SJCRH30 (cell line): ENCODE measurements at places on chromosomes 13 and 19.

DNA sequence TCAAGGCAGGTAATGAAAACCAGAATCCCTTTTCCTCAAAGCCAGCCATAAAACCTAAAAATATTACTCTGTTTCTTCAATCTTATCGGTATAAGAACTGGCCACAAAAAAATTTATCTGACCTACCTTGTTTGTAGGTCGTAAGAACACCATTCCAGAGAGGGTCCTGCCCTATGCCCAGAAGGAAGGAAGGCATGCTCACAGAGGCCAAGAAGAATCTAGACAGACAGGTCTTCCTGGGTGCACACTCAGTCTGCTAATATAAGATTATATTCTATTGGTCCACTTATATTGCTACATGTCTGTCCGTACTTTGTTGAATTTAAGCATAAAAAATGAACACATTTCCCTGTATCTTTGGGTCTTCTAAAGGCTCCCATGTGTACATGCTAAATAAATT lies 2136.1 kb upstream of the PCDH20 start:
- H3K4me1 ChIP-seq = no peaks in the 10 kb centered on the region
- no peak overlapping the region for H3K27ac ChIP-seq
- H3K27me3 ChIP-seq = no peaks in the 10 kb centered on the region

DNA sequence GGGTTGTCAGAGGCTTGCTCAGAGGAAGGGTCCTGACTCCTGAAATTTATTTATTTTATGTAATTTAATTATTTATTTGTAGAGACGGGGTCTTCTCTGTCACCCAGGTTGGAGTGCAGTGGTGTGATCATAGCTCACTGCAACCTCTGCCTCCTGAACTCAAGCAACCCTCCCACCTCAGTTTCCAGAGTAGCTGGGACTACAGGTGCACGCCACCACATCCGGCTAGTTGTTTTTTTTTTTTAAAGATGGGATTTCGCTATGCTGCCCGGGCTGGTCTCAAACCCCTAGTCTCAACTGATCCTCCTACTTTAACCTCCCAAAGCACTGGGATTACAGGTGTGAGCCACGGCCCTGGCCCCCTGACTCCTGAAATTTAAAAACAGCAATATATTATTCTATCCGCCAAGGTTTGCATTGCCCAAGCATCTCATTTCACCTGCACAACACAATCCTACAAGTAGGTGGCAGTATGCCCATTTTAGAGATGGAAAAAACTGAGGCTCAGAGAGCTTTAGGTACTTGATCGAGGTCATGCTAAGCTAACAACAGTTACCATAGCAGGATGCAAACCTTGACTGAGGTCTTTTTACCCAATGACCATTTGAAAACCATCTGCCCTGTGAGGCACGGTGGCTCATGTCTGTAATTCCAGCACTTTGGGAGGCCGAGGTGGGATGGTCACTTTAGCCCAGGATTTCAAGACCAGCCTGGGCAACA lies 18.1 kb downstream of the ARHGEF18 start:
- no peaks in the 10 kb centered on the region for H3K36me3 ChIP-seq
- DNase-seq = peak; percentile 61
- H3K4me1 ChIP-seq = no peaks in the 10 kb centered on the region
- no peak overlapping the region for H3K27ac ChIP-seq

GRCh38 chr13:105925496-105925895 lies 610.0 kb downstream of the EFNB2 start:
- H3K27ac ChIP-seq = no peak overlapping the region
- no peaks in the 10 kb centered on the region for H3K27me3 ChIP-seq
- H3K4me3 ChIP-seq = no peak overlapping the region
- H3K4me1 ChIP-seq = no peaks in the 10 kb centered on the region

DNA sequence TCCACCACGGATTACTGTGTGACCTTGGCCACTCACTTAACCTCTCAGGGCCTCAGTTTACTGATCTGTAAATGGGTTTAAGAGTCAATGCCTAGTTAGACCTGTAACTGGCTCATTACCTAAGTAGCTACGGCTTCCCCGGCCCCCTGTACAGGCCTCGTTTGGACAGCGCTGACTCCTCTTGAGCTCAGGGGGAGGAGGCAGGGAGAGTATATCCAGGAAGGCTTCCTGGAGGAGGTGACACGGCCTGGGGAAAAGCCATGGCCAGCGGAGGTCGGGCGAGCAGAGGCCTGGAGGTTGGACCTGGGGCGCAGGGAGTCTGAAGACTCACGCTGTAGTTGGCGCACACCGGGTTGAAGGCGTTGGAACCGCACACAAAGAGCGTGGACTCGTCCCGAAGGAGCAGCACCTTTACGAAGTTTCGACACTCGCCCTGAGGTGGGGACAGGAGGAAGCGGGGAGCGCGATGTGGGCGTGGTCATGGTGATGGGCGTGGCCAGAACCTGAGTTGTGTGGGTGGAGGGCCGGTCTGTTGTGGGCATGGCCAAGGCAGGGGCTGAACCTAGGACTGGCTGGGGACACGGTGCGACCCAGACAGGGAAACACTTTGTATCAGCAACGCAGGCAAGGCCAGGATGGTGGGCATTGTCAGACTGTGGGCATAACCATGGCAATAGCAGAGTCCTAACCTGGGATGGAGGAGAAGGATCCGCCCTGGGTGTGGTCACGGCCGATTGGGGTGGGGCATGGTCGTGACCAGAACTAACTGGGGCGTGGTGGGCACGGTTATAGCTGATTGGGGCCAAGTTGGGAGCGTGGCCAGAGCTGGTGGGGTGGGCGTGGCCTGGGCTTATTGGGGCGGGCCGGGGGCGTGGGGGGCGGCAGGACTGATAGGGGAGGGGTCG lies 3.6 kb downstream of the SEMA6B start:
- H3K4me3 ChIP-seq = no peak overlapping the region
- peaks cover 65% of the 10 kb centered on the region for H3K36me3 ChIP-seq
- H3K27ac ChIP-seq = no peak overlapping the region
- DNase-seq = no peak
- no peaks in the 10 kb centered on the region for H3K4me1 ChIP-seq
- no peaks in the 10 kb centered on the region for H3K27me3 ChIP-seq

GRCh38 chr13:110555601-110556223 lies 5.8 kb downstream of the RAB20 start:
- DNase-seq = no peak
- H3K36me3 ChIP-seq = no peaks in the 10 kb centered on the region
- H3K27ac ChIP-seq = no peak overlapping the region
- H3K4me1 ChIP-seq = no peaks in the 10 kb centered on the region; the same call in 1 of the 2 replicates
- H3K27me3 ChIP-seq = no peaks in the 10 kb centered on the region

DNA sequence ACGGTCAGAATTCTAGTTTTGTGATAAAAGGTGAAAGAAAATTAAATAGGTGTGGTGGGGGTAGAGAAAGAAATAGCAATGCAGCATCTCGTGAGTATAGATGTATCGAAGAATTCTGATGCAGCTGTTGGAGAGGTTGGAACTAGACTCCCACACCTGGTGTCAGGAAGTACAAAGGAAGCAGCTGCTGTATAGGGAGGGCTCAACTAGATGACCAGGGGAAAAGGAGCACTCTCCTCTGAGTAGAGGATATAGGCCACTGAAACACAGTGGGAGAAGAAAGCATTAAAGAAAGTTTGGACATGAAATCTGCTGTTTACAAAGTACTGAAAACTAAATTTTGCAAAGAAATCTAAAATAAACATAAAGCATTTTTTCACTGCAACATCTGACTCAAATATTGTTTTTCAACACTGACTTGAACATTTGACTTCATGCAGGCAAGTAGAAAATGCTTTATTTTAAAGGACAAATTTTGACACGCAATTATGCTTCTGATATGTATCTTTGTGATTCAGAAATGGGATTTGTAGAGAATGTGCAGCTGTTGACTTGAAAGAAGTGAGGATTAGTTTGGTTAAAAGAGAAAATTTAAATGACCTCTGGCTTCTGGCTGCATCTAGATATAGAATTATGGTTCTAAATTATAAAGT lies 82.2 kb downstream of the MIPEP start:
- no peaks in the 10 kb centered on the region for H3K27me3 ChIP-seq
- peak overlapping the region; percentile 64 for H3K27ac ChIP-seq
- H3K4me1 ChIP-seq = peaks cover 40% of the 10 kb centered on the region

- H3K27ac ChIP-seq = peak overlapping the region; percentile 5; the same call in 1 of the 2 replicates
- H3K4me1 ChIP-seq = 0 out of 2 replicates have a peak, but pooled peaks cover 3% of the 10 kb centered on the region
- DNase-seq = no peak
- H3K4me3 ChIP-seq = no peak overlapping the region
Measured at GRCh38 chr13:94309997-94310855, 169.3 kb downstream of the DCT start.

DNA sequence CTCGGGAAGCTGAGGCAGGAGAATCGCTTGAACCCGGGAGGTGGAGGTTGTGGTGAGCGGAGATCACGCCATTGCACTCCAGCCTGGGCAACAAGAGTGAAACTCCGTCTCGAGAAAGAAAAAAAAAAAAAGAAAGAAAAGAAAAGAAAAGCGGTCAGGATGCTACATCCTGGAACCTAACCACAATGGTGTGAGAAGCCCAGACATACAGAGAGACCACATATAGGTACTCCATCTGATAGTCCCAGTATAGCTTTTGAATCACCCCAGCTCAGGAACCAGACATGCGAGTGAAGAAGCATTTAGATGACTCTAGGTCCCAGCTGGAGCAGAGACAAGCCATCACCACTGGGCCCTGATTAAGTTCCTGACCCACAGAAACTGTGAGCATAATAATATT lies 3.2 kb downstream of the IFNL1 start:
- H3K4me3 ChIP-seq = no peak overlapping the region
- no peak for DNase-seq
- no peaks in the 10 kb centered on the region for H3K36me3 ChIP-seq

GRCh38 chr13:58376775-58377174 lies 745.2 kb downstream of the PCDH17 start:
- no peaks in the 10 kb centered on the region for H3K4me1 ChIP-seq
- DNase-seq = no peak
- H3K36me3 ChIP-seq = no peaks in the 10 kb centered on the region
- H3K27me3 ChIP-seq = no peaks in the 10 kb centered on the region
- no peak overlapping the region for H3K4me3 ChIP-seq

- no peaks in the 10 kb centered on the region for H3K36me3 ChIP-seq
- H3K27ac ChIP-seq = no peak overlapping the region
- H3K27me3 ChIP-seq = no peaks in the 10 kb centered on the region
- H3K4me1 ChIP-seq = no peaks in the 10 kb centered on the region
Measured at GRCh38 chr13:57918913-57919312, 287.4 kb downstream of the PCDH17 start.

GRCh38 chr19:45780448-45781213 lies 1.7 kb downstream of the DMPK start:
- H3K36me3 ChIP-seq = peaks cover 58% of the 10 kb centered on the region
- H3K27ac ChIP-seq = peak overlapping the region; percentile 99
- no peaks in the 10 kb centered on the region for H3K27me3 ChIP-seq
- DNase-seq = no peak
- peaks cover 23% of the 10 kb centered on the region for H3K4me1 ChIP-seq

DNA sequence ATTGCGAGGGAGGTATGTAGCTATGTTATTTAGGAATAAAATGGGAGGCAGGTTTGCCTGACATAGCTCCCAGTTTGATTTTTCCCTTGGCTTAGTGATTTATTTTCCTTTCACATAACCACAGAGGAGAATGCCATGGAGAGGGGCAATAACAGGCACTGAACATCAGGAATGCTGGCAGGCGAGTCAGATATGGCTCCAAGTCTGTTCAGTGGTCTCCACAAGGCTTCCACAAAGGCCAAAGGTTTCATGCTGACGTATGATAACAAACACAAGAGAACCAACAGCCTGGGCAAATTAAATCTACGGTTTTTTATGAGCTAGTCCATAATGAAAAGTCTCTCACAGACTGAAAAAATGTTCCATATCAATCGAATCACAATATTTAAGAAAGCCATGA lies 66.7 kb downstream of the SUCLA2 start:
- H3K27ac ChIP-seq = no peak overlapping the region; the same call in 1 of the 2 replicates
- H3K36me3 ChIP-seq = peaks cover 6% of the 10 kb centered on the region
- H3K4me3 ChIP-seq = no peak overlapping the region
- DNase-seq = no peak

GRCh38 chr19:56477429-56478338 lies 539 bp upstream of the ZNF667 start:
- H3K27me3 ChIP-seq = no peaks in the 10 kb centered on the region
- H3K4me3 ChIP-seq = peak overlapping the region; percentile 81
- peak; percentile 91 for DNase-seq
- H3K36me3 ChIP-seq = no peaks in the 10 kb centered on the region; the same call in 1 of the 2 replicates
- H3K4me1 ChIP-seq = no peaks in the 10 kb centered on the region
- peak overlapping the region; percentile 80 for H3K27ac ChIP-seq

DNA sequence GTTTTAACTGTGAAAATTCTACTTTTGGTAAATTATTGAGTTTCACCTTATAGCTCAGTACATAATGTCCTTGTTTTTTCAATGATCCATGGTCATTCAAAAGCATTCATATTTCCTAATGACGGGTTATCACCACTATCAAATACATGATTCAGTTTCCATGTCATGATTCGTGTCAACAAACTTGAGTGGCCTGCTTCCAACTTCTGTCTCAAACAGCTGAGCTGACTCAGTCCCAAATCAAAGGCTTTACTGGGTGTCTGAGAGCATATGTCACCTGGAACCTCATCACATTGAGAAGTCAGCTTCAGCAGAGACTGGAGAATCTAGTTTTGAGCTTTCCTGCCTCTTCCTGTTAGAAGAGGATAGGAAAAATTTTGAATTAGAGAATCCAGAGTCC lies 40.3 kb upstream of the SGCG start:
- no peak overlapping the region for H3K4me3 ChIP-seq
- no peaks in the 10 kb centered on the region for H3K36me3 ChIP-seq
- no peak for DNase-seq
- no peaks in the 10 kb centered on the region for H3K4me1 ChIP-seq
